ENCODE measurements at places on chromosomes 11 and 22.
A peak's percentile ranks its signal among the peaks of the same experiment; 100 is the strongest.

DNA sequence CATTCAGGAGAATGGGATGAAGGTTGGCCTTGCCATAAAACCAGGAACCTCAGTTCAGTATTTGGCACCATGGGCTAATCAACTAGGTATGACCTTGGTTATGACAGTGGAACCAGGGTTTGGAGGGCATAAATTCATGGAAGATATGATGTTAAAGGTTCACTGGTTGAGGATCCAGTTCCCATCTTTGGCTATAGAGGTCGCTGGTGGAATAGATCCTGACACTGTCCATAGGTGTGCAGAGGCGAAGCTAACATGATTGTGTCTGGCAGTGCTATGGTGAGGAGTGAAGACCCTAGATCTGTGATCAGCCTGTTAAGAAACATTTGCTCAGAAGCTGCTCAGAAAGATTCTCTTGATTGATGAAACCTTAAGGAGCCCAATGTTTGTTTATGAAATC lies 5.7 kb downstream of the NF2 start:
- DNase-seq = no peak

GRCh38 chr11:35173011-35173511 lies 34.1 kb downstream of the CD44 start:
- no peak for DNase-seq

DNA sequence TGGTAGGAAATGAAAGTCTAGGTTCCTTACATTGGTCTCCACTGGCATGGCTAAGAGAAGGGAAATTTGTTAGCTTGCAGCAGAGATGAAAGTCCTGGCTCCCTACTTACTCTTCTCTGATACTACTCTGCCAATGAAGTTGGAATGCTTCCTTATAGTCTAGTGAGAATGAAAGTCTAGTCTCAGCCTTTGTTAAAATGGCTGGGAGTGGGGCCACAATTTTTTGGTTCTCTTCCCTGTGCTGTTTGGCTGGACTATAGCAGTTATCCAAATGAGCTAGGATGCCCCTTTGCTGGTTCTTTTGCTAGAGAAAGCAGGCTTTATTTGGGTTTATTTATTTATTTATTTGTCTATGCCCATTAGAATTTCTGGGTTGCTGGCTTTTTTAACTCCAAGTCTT lies 414.3 kb downstream of the AASDHPPT start:
- DNase-seq = no peak

GRCh38 chr11:72750086-72750485 lies 2.1 kb downstream of the ARAP1 start:
- DNase-seq = no peak

DNA sequence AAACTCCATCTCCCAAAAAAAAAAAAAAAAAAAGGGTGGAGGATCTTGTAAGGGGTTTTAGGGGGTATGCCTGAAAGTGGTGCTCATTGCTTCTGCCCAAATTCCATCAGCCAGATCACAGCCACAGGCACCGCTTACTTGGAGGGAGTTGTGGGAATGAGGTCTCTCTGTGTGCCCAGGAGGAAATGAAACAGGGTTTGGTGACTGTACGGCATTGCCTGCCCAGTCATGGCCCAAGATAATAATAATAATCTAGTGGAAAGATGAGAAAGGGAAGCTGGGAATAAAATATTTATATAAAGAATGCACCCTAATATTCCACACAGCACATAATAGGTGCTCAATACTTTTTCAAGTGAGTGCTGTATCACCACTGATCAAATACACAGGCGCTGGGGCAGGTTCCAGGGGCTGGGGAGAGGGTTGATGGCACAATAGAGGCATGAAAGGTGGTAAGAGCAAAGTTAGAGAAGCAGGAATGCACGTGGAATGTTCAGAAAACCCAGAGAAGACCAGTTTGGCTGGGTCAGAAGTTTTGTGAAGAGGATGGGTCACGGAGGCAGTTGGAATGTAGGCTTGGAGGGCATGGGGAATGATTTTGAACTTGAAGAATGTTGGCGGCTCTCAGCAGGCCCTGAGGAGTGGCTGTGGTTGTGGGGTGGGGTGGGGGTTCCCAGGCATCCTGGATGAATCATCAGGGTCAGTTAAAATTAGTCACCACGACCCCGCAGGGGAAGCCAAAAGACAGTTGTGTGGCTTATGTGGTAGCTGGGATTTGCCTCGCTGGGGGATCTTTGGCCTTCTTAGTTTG lies 12.5 kb upstream of the MB start:
- DNase-seq = peak; percentile 48

DNA sequence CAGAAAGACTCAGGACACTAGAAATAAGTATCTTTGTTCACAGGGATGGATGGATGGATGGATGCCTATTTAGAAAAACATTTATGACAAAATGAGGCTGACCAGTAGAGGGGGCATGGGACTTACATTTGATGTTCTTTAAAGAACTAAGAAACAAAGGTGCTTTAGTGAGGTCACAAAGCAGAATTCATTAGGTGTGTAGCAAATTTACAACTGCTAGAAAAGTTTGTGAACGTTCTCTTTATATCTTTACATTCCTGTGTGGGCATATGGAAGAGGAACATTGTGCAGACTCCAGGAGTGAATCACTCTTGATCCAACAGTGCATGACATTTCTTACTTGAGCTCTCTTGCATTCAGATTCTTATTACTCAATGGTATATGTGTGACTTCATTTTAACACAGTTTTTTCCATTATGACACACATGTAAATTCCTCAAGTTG lies 15.8 kb upstream of the SIK2 start:
- DNase-seq = no peak

- DNase-seq = no peak
Measured at GRCh38 chr11:42319921-42320320, 860.5 kb upstream of the LRRC4C start.

GRCh38 chr11:9575260-9576240 lies 2.1 kb downstream of the WEE1 start:
- no peak for DNase-seq

DNA sequence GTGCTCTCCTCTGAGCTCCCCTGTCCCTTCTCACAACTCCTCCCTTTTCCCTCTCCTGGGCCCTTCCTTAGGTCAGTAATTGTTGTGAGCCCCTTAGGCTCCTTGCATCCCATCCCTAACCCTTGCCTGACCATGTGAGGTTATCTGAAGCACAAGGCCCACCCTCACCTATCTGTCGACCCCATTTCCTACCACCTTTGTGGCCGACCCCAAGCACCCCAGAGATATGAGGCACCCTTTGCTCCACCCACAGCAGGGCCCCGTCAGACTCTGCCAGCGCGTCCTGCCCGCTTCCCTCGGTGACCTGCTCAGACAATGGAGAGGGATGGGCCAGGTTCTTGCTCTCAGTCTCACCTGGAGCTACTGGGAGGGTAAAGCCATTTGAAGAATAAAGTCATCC lies 1.3 kb downstream of the GNG3 start:
- DNase-seq = no peak

- DNase-seq = no peak
Measured at GRCh38 chr11:101444164-101444563, 139.6 kb downstream of the TRPC6 start.

DNA sequence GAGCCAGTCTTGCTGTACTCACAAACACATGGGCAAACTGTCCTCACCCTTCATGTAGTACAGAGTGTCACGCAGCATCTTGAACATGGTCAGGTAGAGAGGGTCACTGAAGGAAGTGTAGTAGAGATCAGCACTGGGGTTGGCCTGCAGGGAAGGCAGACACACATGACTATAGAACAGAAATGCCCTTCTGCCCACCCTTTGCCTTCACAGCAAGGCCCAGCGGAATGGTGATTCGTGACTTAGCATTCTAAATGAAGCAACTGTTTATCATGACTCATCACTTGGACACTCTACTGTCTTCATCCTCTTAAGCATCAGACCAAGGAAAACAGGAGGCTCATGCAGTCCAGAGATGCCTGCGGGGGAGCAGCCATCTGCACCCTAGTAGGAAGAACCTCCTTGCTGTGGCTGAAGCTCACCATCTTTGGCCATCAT lies 33.4 kb downstream of the SERPIND1 start:
- DNase-seq = no peak

- DNase-seq = no peak
Measured at GRCh38 chr11:67111261-67111660, 7.8 kb upstream of the KDM2A start.

DNA sequence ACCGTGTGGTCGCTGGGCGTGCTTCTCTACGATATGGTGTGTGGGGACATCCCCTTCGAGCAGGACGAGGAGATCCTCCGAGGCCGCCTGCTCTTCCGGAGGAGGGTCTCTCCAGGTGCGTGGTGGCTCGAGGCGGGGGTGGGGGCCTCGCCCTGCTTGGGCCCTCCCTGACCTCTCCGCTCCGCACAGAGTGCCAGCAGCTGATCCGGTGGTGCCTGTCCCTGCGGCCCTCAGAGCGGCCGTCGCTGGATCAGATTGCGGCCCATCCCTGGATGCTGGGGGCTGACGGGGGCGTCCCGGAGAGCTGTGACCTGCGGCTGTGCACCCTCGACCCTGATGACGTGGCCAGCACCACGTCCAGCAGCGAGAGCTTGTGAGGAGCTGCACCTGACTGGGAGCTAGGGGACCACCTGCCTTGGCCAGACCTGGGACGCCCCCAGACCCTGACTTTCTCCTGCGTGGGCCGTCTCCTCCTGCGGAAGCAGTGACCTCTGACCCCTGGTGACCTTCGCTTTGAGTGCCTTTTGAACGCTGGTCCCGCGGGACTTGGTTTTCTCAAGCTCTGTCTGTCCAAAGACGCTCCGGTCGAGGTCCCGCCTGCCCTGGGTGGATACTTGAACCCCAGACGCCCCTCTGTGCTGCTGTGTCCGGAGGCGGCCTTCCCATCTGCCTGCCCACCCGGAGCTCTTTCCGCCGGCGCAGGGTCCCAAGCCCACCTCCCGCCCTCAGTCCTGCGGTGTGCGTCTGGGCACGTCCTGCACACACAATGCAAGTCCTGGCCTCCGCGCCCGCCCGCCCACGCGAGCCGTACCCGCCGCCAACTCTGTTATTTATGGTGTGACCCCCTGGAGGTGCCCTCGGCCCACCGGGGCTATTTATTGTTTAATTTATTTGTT lies 2.4 kb downstream of the PIM3 start:
- no peak for DNase-seq

DNA sequence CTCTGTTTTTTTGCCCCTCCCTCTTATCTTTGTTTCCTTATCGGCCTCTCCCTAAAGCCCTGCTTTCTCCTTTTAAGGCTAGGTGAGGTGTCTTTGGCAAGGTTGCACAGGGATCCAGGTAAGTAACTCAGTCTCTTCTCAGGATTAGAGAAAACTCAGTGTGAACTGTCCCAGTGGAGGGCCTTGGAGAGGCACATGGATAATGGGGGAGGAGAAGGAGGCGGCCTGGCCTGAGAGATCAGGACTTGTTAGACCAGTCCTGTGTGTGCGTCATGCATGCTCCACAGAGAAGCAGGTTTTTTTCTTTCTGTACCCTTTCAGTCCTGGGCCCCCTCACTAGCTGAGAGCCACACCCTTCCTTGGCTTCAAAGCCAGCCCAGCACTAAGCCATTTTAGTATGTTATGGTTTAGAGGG lies 19.9 kb downstream of the CTNND1 start:
- no peak for DNase-seq

GRCh38 chr22:27879923-27880322 lies 39.1 kb downstream of the PITPNB start:
- DNase-seq = no peak

GRCh38 chr11:84981301-84981700 lies 645.8 kb downstream of the DLG2 start:
- DNase-seq = no peak

DNA sequence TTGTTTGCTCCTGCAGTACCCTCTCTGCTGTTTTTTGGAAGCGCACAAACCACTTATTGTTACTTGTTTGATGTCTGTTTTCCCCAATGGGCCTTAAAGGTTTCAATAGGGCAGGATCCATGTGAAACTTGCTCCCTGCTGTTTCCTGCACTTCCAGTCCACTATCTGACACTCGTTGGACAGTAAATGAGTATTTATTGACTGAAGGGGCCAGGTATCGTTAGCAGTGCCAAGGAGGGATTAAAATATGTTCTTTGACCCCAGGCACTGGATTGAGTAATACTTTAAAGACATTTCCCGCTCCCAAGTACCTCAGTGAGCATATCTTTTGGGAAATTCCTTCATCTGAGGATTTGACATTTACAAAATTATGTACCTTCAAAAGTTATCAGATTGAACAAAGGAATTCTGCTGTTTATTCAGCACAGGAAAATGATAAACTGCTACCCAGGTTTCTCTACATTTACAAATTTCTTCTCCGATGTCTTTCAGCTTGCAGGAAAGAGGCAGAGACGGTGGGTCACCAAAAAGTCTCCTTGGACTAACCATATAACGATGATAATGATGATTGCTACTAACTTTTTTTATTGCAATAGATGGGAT lies 23.3 kb upstream of the OR9Q2 start:
- no peak for DNase-seq

DNA sequence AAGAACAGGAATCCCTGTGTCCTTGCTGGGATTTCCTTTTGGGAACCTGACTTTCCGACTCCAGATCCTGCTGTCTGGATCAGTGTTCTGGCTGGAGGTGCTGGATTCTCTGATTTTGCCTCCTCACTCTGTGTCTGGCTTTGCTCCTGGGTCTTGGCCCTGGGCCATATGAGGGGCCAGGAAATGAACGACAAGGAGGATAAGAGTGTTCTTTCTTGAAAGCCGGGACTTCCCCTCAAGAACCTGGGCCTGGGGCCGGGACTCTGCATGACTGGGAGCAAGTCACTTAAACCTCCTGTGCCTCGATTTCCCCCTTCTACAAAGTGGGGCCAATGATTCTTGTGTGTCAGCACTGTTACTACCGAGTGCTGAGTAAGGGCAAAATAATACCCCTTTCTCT lies 2.9 kb upstream of the MYO7A start:
- DNase-seq = no peak

GRCh38 chr11:36215693-36216060 lies 73.5 kb downstream of the COMMD9 start:
- DNase-seq = no peak

DNA sequence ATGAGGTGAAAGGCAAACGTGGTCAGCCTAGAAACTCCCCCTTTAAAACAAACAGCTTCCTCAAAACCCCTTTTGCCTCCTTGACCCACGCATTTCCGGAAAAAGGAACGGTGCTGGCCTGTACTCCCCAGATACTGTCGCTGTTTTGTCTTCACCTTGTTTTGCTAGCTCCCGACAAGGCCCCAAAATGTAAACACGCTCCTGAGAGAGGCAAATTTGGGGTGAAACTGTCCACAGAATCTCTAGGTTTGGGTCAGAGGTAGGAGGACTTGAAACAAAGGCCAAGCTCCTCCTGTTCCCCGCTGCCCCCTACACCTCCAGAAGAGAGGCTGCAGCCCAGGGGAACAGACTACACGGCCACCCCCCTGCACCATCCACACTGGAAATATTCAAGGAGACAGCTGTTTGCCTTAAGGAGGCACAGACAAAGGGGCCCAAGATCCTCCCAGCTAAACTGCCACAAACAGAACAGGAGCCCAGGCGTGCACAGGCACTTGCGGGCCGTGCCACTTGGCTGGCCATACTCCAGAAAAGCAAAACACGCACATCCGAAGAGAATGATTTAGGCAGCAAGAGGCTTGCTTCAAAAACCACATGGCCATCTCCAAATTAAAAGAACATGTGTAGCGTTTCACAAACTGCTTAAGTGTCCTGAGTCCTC lies 160.5 kb upstream of the GRK3 start:
- DNase-seq = no peak
